Activated T-helper 1 cell treated with anti-CD3 and anti-CD28 coated beads, Interleukin-2, amount 50 U/mL, for 16 hours (primary cell): ENCODE measurements at places on chromosomes 2 and 18.

GRCh38 chr2:112149866-112150435, 11.8 kb downstream of the FBLN7 start:
- DNase-seq = no peak

DNA sequence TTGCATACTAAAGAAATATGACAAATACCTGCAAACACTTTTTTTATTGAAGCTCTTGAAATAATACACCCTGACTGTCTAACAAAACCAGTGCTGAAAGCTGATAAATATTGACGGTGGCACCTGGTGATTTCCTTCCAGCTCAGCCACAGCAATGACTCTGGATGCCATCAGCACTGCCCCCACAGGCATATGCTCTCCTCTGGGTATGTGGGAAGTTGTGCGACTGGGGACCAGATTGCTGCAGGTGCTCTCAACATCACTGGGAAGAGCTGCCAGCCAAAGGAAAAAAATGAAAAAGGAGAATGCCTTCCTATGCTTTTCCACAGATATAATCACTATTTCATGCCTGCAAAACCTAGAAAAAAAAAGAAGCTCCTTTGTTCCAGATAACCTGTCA, 141.5 kb downstream of the PIGN start:
- DNase-seq = no peak

- no peak for DNase-seq
Measured at GRCh38 chr2:205835251-205835791, 153.0 kb downstream of the NRP2 start.

GRCh38 chr2:104938231-104938941, 84.5 kb downstream of the POU3F3 start:
- DNase-seq = no peak
